ENCODE measurements at places on chromosomes 4 and X. TPM values are rescaled to one million over a fixed set of nuclear protein-coding genes. Genes with fewer than 3 reads are reported as not detected.

The FOXR2 gene
- total RNA-seq: not detected

The MAGEA1 gene
- total RNA-seq: not detected

The TSPAN5 gene
- 42.0 TPM for total RNA-seq

The CYLC1 gene
- not detected for total RNA-seq

The RTL9 gene
- 0.51 TPM for total RNA-seq

The TBC1D9 gene
- 21.7 TPM for total RNA-seq

The C4orf51 gene
- not detected for total RNA-seq

The PPM1K gene
- 1.8 TPM for total RNA-seq

The DUX4 gene
- total RNA-seq: not detected

The FHIP1A gene
- under 0.01 TPM for total RNA-seq

The MGARP gene
- total RNA-seq: 16.0 TPM

The ABCD1 gene
- total RNA-seq: 16.3 TPM

The EGF gene
- not detected for total RNA-seq

The COL25A1 gene
- total RNA-seq: 0.09 TPM

The MAGEB1 gene
- not detected for total RNA-seq

The SYTL4 gene
- total RNA-seq: 3.1 TPM

The UGT2A1 gene
- total RNA-seq: not detected

The TECRL gene
- total RNA-seq: not detected

The MND1 gene
- 1.9 TPM for total RNA-seq

The GUCY1B1 gene
- total RNA-seq: 1.4 TPM

The LRAT gene
- under 0.01 TPM for total RNA-seq

The SNCA gene
- 0.43 TPM for total RNA-seq

The GAB3 gene
- 4.6 TPM for total RNA-seq

The GYG2 gene
- 7.7 TPM for total RNA-seq

The TMEM150C gene
- 0.23 TPM for total RNA-seq

The TEC gene
- total RNA-seq: not detected

The SH3BP2 gene
- total RNA-seq: 28.5 TPM

The CT45A1 gene
- not detected for total RNA-seq

The SERTM2 gene
- total RNA-seq: not detected

The GAB1 gene
- total RNA-seq: 20.2 TPM

Data from pericardium fibroblast (primary cell).